Cerebellum (tissue), 4 donors: ENCODE measurements at places on chromosomes 5 and 9. TPM values are rescaled to one million over a fixed set of nuclear protein-coding genes. Genes with fewer than 3 reads are reported as not detected.
A peak's percentile ranks its signal among the peaks of the same experiment; 100 is the strongest.

PDE8B gene
- total RNA-seq, result 6.4 TPM

- no peak for DNase-seq
These were observed 4.0 kb upstream of the TRAF2 start for GRCh38 chr9:136882109-136882946.

DNA sequence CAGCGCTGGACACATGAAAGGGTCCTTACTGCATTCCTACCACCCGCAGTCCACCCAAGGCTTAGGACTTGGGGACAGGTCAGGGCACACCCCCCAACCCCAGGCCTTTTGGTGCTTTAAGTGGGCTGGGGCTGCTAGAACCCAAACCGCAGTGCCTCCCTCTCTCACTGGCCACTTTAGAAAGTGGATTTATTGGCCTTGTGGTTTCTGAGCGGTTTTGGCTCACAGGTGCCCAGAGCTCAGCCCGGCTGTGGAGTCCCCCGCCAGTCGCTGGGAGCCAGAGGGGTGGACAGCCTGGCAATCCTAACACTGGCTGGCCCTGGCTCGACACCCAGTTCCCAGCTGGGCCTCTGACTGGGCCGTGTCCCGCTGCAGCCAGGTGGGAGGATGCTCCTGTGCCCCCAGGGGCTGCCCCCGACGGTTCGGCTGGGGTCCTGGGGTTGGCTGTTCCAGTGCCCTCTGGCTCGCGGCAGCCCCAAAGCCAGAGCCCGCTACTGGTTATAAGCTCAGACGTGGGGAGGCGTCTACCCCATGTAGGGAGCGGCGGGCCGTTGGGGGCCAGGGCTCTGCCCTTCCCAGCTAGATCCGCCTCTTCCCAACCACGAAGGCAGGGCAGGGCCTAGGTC lies 65.2 kb upstream of the RNU6ATAC start:
- DNase-seq, result no peak

GRCh38 chr5:31064215-31064614 lies 129.3 kb upstream of the CDH6 start:
- DNase-seq, result no peak

GRCh38 chr5:82679660-82680059 lies 397.5 kb downstream of the TMEM167A start:
- no peak for DNase-seq

- no peak for DNase-seq
These were observed 27.1 kb upstream of the TNIP1 start for GRCh38 chr5:151107738-151108520.

- DNase-seq, result no peak
These were observed 328 bp downstream of the CAMSAP1 start for GRCh38 chr9:135907006-135907430.

ADCY2 gene
- total RNA-seq, result 21.7 TPM

- DNase-seq, result no peak
These were observed 175.6 kb downstream of the HSD17B3 start for GRCh38 chr9:96126321-96126881.

GRCh38 chr9:130598188-130598587 lies 18.8 kb downstream of the FUBP3 start:
- no peak for DNase-seq

TNFSF15 gene
- total RNA-seq, result 0.18 TPM

RAI14 gene
- total RNA-seq, result 20.0 TPM

SLC34A3 gene
- not detected for total RNA-seq

ARHGEF39 gene
- total RNA-seq, result 1.3 TPM

GRCh38 chr5:147154809-147155208 lies 80.0 kb upstream of the STK32A start:
- DNase-seq, result no peak

- peak; percentile 82 for DNase-seq
These were observed 97.1 kb downstream of the ENTREP1 start for GRCh38 chr9:69421908-69422801.

DNA sequence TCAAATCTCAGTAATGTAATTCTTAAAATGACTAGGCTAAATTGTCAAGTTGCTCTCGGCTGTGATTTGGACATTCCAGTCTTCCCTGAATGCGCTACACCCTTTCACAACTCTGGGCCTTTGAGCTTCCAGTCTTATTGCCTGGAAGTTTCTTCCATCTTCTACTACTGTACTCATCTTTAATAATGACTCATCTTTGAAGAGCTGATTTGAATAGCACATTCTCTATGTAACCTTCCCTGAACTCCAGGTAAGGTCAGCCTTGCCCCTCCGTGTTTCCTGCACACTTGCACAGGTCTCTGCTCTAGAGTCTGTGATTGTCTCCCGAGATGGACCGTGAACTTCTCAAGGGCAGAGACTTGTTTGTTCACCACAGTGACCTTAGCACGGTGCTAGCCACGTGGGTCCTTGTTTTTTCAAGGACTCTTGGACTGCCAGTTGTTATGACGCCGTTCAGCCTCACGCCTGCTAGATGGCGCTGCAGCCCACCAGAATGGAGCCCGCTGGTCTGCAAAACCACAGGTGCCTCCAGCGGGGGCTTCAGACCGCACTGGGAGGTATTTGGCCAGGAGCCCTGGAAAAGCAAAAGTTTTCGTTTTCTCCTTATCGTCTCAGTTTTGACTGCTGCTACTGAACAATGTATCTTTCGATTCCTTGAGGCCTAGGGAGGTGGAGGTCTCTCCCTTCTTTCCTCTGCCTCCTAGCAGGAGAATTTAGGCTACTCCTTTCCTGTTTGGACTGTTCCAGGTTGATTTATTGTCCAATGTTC lies 44.4 kb downstream of the SEC61B start:
- DNase-seq, result peak; percentile 47

GABRA1 gene
- total RNA-seq, result 34.5 TPM

ENTPD2 gene
- total RNA-seq, result 0.45 TPM

DNA sequence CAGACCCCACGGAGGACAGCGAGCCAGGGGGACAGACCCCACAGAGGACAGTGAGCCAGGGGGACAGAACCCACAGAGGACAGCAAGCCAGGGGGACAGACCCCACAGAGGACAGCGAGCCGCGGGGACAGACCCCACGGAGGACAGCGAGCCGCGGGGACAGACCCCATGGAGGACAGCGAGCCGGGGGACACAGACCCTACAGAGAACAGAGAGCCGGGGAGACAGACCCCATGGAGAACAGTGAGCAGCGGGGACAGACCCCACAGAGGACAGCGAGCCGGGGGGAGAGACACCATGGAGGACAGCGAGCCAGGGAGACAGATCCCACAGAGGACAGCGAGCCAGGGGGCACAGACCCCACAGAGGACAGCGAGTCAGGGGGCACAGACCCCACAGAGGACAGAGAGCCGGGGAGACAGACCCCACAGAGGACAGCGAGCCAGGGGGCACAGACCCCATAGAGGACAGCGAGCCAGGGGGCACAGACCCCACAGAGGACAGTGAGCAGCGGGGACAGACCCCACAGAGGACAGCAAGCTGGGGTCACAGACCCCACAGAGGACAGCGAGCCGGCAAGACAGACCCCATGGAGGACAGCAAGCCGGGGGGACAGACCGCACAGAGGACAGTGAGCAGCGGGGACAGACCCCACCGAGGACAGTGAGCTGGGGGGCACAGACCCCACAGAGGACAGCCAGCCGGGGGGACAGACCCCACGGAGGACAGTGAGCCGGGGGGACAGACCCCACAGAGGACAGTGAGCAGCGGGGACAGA lies 4.4 kb upstream of the ZDHHC11 start:
- no peak for DNase-seq

DNA sequence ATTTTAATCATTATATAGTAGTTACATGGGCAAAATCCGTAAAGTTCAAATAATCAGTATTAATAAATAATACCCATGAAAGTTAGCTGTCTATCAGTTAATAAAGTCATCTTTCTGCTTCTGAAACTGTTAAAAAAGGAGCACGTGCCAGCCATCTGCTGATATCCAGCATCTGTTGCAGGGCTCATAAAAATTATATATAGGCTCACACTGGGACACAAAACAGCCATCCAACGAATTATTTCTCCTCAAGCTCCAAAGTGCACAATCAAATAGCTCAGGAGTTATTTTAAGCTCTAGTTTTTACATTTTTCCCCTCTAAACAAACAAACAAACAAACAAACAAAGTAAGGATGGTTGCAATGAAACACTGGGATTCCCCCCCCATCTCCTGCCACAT lies 48.3 kb downstream of the MRPS27 start:
- no peak for DNase-seq

LECT2 gene
- not detected for total RNA-seq

PALM2AKAP2 gene
- 4.5 TPM for total RNA-seq

- no peak for DNase-seq
These were observed 141.2 kb downstream of the LURAP1L start for GRCh38 chr9:12916042-12916441.

DNA sequence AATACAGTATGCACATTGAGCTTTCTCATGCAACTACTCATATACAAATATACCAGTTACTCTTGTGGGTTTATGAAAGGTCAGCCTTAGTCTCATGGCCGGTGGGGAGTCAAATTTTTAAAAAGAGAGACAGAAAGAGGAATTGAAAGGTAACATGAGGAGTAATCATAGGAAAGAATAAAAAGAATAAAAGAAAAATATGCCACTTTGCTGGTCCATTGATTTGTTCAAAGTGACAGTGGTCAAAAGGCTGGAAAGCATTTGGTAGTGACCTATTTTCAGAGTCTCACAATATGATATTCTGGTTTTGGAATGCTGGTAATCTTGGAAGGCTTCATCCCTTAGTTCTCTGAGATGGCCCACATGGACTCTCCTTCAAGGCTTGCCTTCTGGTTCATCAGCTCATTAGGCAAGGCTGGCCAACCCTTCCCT lies 67.0 kb downstream of the ZNF366 start:
- no peak for DNase-seq

TEX48 gene
- total RNA-seq, result not detected

DNA sequence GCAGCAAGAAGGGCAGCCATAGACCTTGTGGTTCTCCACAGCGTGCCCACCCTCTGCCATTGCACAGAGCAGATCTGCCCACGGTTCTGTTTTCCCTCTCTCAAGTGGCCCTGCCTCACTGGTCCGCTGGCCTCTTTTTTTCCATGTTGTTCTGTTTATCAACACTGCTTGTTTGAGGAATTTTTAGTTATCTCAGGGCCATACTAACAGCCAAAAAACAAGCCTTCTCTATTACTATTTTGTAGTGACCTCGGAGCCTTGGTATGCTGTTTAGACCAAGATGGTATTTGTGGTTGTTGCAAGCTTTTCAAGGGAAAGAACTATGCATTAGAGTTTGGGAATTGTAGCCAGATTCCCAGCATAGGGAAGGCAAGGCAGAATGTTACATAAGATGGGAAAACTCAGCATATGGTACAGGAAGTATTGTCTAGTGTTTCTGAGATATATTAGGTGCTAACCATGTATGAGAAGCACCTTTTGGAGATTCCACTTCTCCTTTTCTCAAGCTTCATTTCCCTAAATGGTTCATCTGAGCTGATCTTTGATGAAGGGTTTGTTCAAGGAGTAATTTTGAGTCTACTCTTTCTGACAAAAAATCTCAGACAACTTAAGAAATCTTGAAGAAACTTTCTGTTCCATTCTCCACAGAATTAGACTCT lies 54.3 kb downstream of the NUP214 start:
- DNase-seq, result no peak

GRCh38 chr9:106310782-106311181 lies 552.2 kb upstream of the ZNF462 start:
- DNase-seq, result no peak
